ENCODE measurements at places on chromosomes 13 and 19.

DNA sequence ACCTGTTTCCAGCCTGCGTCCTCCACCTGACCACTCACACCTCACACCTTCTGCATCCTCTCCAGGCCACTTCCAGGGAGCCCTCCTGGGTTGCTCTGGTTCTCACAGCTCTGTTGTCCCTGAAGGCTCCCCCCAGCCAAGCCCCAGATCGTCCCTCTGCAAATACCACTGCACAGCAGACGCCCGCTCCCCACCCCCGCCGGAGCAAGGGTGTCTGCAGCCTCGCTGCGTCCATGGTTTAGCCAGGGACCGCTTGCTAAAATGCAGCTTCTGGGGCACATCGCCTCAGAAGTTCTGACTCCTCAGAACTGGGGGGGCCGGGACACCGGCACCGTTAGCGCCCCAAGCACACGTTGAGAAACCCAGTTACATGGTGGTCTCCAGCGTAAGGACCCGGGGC, 983 bp downstream of the LINGO3 start:
- no peak for DNase-seq

- no peak for DNase-seq
Observed at GRCh38 chr19:30629086-30629485, 256.9 kb downstream of the ZNF536 start.

GRCh38 chr19:20151617-20152145, 15.3 kb upstream of the ZNF486 start:
- DNase-seq = no peak

DNA sequence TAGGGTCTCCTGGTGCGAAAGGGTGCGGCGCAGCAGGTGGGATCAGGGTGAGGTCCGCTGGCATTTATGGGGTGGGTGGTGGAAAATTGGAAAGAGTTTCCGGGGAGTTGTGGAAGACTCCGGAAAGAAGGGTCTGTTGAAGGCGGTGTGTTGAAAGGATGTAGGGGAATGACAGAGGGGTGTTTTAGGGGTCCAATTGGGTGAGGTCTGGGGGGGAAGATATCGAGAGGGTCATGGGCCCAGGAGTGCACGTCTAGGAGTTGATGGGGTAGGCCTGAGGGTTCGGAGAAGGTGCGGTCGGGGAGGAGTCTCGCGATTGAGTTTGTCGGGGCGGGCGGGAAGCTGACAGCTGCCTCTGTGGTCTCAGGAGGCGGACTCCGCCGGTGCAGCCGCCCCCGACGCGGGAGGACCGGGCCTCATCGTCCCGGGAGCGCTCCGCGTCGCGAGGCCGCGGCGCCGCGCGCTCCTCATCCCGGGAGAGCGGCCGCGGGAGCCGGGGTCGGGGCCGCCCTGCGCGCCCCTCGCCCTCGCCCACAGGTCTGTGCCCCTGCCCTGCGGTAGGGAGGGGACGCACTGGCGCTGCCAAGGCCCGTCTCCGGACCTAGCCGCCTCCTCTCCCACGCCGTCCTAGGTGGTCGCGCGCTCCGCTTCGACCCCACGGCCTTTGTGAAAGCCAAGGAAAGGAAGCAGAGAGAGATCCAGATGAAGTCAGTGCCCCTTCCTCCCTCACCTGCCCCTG, 7.0 kb downstream of the PGLYRP1 start:
- peak; percentile 17 for DNase-seq

GRCh38 chr13:49419276-49419675, 24.6 kb downstream of the CAB39L start:
- DNase-seq = no peak

GRCh38 chr13:45718063-45718462, 15.9 kb downstream of the CBY2 start:
- DNase-seq = no peak

- no peak for DNase-seq
Observed at GRCh38 chr13:93279982-93280381, 53.4 kb downstream of the GPC6 start.

GRCh38 chr13:93690139-93690538, 463.5 kb downstream of the GPC6 start:
- no peak for DNase-seq

- no peak for DNase-seq
Observed at GRCh38 chr13:63910511-63910910, 2494.9 kb upstream of the PCDH20 start.

DNA sequence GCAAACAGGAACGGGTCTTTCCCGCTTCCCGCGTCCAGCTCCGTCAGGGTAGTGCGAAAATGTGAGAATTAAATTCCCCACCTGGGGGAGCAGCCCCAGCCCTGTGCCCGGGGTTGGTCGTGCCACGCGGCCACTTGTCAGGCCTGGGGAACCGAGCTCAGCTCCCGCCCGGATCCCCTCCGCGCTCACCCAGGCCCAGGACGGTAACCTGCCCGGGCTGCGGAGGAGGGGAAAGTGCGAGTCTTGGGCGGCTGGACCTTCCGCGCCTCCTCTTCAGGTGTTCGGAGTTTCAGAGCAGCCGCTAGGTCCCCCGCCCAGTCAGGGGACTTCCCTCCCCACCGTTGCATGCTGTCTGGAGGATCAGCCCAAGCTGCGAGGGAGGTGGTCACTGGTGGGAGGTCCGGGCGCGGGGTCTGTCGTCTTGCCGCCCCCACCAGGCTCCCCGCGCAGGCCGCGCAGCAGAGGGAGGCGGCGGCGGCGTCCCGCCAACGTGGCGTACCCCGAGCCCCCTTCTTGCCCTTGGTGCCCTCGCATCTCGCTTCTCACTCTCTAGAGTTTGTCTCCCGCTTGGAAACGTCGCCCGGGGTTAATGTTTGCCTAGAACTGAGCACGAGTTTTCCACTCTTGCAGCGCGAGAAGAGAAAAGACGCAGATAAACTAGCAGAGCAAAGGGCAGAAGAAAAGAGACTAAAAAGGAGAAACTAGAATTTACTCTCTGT, 8.1 kb downstream of the URAD start:
- DNase-seq = no peak

- DNase-seq = no peak
Observed at GRCh38 chr13:100666124-100666523, 8.5 kb downstream of the TMTC4 start.

GRCh38 chr13:31009166-31009565, 76.7 kb downstream of the TEX26 start:
- no peak for DNase-seq

GRCh38 chr13:99828123-99828522, 143.4 kb downstream of the ZIC5 start:
- DNase-seq = no peak

DNA sequence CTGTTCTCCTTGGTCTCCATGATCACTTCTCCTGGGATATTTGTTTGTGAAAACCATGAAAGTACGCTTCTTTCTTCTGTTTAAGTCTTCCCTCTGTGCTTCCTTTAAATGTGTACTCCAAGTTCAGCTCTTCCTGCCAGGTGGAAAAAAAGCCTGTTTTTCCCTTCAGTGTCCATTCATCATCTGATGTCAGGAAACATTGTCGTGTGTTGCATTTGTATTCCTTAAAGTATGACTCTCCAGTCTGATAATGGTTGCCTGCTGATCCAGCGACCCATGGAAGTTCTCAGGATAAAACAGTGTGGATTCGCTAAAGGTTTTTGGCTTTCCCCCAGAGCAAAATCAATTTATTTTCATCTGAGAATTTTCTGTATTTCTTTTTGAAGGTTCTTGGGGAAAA, 22.3 kb downstream of the SACS start:
- no peak for DNase-seq

DNA sequence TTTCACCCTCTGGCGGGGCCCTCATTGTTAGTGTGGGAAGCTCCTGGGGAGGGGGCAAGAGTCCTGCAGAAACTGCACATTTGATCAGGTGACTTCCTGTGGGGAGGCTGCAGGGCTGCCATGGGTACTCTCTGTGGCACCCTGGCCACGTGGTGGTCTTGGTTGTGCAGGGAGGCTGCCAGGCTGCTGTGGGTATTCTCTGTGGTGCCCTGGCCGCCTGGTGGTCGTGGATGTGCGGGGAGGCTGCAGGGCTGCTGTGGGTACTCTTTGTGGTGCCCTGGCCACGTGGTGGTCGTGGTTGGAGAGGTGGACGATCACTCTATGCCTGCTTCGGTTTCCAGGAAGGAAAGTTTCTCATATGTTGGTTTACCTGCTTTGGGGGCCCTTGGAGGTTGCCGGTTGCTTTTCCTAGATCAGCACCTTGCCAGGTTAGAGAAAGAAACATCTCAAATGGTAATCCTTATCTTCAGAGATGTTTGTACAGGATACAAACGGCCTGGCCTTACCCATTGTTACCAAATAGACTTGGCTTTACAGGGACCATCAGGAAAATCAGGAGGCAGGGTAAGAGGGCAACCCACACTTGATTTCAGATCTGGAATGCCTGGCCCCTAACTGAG, 22.9 kb downstream of the TEX29 start:
- DNase-seq = no peak

- no peak for DNase-seq
Observed at GRCh38 chr13:84659359-84659661, 777.0 kb upstream of the SLITRK1 start.

- no peak for DNase-seq
Observed at GRCh38 chr19:14615623-14616022, 32.7 kb downstream of the CLEC17A start.

DNA sequence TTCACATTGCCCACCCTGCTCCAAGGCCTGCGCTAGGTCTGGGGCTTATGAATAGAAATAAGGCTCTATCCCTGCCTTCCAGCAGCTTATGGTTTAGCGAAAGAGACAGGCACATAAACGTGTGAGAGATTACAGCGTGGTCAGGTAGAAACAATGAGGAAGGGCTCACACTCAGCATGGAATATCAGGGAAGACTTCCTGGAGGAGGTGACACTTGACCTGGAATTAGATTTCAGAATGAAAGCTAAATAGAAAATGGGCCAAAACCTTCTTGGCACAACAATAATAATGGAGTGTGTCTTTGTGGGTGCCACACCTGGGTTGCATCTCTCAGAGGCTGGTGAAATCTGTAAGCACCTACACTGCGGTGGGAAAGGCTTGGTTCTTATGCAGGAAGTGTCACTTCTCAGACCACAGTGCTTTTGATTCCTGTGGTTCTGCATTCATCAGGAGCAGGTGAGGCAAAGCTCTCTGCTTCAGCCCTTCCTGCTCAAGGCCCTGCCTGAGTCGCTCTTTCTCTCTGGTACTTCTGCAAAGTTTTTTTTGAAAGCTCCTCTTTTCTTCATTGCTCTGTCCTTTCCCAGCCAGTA, 430.3 kb downstream of the ZNF536 start:
- no peak for DNase-seq

GRCh38 chr13:108486096-108486495, 143.3 kb upstream of the MYO16 start:
- DNase-seq = no peak

DNA sequence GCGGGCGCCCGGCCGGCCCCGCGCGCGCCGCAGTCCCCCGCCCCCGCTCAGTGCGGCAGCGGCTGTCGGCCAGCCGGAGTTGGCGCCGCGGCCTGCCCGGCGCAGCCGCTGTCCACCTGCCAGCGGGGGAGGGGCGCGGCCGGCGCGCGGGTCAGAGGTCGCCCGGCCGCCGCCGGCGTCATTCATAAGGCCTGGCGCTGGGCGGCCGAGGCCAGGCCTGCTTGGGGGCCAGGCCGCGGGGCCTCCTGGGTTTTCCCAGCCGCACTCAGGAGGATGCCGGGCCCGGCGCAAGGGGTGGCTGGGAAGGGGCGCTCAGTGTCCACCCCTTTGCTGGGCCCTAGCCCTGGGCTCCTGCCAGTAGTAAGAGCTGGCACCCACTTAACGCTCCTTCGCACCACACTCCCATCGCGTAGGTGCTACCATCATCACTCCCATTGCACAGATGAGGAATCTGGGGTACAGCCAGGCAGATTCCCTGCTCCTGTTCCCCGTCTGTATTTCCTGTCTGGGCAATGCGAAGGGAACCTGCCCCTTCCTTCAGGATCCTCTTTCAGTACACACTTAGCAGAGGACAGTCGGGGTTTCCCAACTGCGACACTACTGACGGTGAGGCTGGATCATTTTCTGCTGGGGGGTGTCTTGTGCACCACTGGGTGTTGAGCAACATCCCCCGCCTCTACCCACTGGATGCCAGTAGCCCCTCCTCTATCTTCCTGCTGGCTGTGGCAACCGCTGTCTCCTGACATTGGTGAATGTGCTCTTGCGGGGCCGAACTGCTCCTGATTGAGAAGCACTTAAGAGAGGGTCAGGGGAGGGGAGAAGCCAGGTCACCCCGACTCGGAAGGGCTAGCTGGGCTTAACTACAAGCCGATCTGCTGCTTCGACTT, 846 bp upstream of the PRKACA start:
- no peak for DNase-seq

DNA sequence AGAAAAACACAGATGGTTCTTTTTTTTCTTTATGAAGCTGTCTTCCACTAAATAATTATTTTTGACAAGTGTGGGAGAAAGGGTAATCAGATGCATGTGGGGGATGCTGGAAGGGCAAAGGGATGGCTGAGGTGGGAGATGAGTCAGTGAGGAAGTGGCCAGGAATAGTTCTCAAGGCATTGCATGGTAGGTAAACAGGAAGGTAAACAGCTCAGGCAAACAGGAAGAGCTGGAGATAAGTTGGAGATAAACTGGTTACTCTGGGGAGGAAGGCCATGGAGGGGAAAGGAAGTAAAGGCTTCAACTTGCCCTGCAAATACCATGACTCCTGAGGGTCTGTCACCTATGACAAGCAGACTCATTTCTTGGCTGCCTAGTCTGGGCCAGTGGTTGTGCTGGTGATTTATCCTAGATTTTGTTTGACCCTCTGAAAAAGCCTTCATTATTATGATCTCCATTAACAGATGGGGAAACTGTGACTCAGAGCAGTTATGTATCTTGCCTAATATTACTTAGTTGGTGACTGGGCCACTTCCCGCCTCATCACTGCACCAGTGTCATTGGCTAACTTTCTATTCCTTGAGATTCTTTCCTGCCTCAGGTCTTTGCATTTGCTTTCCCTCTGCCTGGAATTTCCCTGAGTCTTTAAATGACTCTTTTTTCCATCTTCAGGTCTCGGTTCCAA, 17.1 kb downstream of the ACTL9 start:
- DNase-seq = no peak

GRCh38 chr19:2062389-2062729, 11.3 kb upstream of the MKNK2 start:
- no peak for DNase-seq

GRCh38 chr19:56066152-56067023, 54.7 kb downstream of the ZNF787 start:
- DNase-seq = peak; percentile 38

DNA sequence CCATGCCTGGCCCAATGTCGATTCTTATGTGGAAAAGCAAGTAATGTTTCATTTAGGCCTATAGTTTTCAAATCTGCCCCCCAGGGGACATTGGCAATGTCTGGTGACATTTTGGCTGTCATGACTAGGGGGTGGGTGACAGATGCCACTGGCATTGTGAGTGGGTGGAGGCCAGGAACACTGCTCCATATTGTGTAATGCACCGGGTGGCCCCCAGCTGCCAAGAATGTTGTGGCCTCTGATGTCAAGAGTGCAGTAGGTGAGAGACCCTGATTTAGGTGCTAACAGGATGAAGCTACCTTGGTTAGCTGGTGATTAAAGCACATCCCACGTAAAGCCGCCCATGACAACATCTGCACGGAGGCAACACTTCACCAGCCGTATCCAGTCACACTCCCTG, 10.8 kb downstream of the C19orf44 start:
- DNase-seq = no peak

GRCh38 chr19:53878776-53879139, 3.2 kb upstream of the PRKCG start:
- no peak for DNase-seq
